Midbrain (tissue), 1 donor: ENCODE measurements at places on chromosomes 3 and 15.

DNA sequence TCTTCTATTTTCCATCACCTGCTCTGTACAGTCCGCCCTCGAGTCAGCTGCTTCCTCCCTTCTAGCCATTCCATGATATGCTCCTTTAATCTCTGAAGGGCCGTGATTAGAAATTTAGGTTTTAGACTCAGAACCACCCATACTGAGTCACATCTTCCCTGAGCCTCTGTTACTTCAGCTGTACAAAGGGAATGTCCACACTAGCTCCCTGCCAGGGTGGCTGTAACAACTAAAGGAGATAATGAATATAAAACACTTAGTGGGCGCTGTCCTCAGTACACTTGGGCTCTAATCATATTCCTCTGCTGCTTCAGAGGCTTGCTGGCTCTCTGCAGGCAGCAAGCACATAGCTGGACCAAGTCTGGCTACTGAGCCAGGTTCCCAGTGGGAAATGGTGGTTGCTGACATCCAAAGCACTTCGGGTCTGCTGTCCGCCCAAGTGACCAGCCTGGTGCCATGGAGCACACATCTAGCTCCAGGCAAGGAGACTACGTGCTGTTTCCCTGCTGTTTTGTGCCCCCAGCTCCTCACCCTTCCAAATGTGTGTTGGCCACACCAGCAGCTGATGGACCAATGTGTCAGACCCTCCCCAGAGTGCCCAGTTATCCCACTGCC is 901 bp upstream of the CHST14 start:
- no peak for DNase-seq

GRCh38 chr3:67941433-67942030 is 287.1 kb upstream of the SUCLG2 start:
- DNase-seq = no peak

- no peak for DNase-seq
These were observed 79.6 kb upstream of the SPATA12 start for GRCh38 chr3:56980798-56981390.

DNA sequence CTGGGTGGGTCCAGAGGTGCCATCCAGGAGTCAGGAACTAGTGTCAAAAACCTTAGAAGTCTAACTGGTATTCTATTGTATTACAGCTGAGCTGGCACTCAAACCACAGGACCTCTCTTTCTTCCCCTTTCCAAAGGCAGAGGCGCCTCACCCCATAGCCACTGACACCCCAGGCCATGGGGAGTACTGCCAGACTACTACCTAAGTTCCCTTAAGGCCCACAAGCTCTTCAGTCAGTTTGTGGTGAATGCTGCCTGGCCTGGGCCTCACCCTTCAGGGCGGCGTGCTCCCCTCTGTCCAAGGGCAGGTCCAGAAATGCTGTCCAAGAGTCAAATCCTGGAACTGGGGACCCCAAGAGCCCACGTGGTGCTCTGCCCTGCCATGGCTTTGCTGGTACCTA is 43.0 kb upstream of the FGF7 start:
- no peak for DNase-seq

DNA sequence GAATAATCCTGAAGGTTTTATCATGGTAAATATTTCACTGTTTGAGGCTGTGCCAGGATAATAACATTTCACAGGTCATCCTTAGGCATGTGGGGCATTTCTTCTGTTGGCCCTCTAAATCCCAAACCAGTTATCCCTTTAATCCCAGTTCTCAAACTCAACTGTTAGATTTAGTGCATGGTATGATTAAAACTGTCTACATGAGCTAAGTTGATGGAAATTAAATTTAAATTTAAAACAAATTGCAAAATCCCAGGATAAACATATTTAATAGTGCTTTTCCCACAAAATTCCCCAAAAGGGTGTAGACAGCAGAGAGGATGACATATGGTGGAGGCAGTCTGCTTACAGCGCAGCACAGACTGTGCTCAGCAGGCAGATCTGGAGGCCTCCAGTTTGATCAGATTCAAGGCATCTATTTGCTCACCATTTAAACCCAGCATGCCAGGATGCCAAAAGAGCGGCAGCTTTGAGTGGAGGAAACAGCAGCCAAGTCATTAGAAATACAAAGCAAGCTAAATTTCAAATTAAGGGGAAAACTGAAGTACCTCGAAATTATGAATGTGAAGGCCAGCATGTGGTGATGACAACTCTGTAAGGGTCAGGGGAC is 325.8 kb downstream of the KCNH8 start:
- DNase-seq = no peak

- DNase-seq = no peak
These were observed 22.4 kb upstream of the SNRPA1 start for GRCh38 chr15:101317336-101317872.

DNA sequence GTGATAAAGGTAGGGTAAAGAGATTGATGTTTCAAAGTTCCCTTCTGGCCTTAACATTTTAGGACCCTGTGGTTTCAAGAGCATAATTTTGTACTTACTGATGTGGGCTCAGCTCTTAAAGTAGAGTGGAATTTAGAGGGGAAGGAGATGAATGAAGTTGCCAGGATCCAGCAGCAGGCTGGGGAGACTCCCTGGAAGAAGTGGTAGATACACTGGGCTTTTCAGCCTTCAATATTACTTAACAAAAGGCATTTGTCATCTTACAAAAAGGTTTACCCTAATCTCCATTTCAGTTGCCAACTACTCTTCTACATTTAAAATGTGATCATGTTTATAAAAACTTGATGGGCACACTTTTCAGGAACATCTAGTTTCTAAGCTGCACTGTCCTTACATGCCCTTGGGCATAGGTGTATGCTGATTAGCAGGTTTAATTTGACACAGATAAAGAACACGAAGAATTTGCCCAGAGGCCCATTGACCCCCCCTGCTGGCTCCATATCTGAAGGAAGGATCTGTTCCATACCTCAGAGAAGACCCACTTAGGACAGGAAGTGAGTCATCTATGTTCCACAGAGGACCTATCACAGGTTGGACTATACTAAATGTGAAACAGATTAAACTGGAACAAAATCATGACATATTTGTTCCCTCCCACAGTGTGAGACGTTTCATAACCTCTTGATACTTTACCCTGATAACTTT is 93.0 kb upstream of the LPP start:
- no peak for DNase-seq

GRCh38 chr15:40894681-40895448 is 615 bp downstream of the VPS18 start:
- DNase-seq = no peak

DNA sequence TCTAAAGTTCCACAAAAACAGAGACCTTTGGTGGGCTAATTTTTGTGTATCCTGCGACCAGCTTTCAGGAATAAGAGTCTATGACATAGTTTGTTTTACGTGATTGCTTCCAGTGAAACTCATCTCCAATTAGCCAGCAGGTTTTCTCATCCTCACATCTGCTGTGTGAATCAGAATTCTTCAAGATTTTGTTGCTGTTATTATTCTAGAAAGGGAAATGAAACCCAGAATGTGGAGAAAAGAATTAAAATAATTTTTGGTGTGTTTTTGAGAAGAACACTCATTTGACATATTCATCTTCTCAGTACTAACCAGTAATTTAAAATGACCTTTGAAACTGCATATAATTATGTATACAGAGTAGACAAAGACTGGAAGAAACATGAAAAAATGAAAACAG is 175.9 kb downstream of the USP13 start:
- no peak for DNase-seq

GRCh38 chr3:115855911-115856310 is 232.6 kb downstream of the GAP43 start:
- no peak for DNase-seq

DNA sequence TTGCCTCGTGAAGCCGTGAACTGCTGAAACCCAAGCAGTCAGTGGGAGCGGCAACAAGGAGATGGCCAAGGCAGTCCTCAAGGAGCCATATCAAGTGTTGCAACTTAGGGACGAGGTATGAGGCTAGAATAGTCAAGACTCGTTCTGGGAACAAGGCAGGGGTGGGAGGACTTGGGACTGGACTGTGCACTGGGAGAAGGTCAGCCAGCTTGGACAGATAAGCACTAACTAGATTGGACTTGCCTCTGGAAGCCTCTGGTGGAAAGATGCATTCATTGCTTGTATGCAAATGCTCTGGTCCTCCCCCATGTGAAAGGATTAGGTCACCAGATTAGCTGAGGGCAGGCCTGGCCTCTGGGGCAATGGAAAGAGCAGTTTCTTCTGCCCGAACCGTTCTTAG is 123.3 kb upstream of the CTNNB1 start:
- DNase-seq = no peak

DNA sequence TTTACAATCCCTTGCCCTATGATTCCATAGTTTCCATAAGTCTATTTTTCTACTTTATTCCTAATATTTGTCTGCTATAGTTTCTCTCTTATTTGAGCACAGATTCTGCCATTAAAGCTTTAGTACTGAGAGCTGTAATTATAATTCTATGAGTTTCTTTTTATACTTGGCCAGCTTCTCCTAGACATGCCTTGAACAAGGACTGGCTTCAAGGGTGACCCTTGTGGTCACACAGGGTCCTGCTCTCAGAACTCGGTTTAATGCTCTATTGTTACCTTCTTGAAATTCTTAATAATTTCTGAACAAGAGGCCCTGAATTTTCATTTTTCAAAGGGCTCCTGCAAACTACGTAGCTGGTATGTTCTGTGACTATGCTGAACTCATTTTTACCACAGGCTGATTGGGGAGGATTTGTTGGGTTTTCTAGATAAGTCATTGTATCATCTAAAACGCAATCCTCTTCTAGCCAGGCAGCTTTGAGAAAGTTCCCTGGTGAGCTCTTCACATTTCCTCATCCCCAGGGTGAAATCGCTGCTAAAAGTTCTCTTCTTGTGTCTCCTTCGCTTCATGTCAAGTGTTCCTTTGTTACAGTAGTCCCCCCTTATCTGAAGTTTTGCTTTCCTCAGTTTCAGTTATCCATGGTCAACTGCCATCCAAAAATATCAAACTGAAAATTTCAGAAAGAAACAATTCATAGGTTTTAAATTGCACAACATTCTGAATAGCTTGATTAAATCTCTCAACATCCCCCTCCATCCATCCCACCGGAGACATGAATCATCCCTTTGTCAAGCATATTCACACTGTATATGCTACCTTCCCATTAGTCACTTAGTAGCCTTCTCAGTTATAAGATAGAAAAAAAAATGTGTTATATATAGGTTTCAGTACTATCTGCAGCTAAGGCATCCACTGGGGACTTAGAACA is 12.6 kb upstream of the PLCL2 start:
- no peak for DNase-seq

GRCh38 chr3:189324538-189325138 is 152.9 kb downstream of the TPRG1 start:
- no peak for DNase-seq

- DNase-seq = no peak
These were observed 13.1 kb downstream of the PPP4R2 start for GRCh38 chr3:73009750-73010149.

DNA sequence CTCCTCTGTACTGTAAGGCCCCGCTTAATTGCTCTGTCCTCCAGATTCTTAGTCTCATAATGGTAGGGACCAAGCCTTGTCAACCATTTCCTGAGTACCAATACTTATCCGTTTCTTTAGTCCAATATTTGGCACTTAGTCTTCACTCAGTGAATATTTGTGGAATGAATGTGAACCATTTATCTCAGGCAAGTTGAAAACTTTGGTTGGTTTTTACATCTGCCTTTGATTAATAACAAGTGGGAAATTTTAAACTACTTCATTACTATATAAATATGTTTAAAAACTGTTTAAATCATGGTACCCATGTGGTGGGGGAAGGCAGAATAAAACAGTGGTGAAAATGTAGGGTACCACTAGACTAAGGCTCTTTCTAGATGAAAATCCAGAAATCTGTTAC is 15.2 kb downstream of the CA12 start:
- no peak for DNase-seq
